ENCODE measurements at places on chromosomes 1 and 21.

DNA sequence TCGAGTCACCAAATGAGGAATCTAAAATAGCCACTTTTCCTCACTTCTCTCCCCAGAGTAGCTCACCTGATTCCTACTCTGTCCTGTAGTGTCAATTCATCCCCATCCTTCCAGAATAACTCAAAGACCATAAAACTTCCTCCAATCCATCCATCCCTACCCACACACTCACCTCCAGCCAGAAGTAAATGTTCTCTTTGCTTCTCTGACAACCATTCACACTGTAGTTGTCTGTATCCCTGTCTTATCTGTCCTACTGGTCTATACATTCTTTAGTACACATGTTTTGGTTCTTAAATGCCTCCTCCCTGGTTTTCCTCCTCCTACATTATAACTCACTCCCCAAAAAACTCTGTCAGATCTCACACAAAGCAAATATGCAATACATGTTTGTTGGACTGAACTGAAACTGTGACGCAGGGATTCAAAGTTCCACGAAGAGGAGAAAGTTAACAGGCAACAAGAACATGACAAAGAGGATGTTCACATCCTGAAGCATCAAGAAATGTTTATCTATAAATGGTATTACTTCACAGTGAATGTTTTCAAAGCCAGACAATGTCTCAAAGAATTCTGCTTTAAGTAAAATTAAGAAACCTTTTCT, 11.0 kb downstream of the TP53BP2 start:
- DNase-seq, result no peak

DNA sequence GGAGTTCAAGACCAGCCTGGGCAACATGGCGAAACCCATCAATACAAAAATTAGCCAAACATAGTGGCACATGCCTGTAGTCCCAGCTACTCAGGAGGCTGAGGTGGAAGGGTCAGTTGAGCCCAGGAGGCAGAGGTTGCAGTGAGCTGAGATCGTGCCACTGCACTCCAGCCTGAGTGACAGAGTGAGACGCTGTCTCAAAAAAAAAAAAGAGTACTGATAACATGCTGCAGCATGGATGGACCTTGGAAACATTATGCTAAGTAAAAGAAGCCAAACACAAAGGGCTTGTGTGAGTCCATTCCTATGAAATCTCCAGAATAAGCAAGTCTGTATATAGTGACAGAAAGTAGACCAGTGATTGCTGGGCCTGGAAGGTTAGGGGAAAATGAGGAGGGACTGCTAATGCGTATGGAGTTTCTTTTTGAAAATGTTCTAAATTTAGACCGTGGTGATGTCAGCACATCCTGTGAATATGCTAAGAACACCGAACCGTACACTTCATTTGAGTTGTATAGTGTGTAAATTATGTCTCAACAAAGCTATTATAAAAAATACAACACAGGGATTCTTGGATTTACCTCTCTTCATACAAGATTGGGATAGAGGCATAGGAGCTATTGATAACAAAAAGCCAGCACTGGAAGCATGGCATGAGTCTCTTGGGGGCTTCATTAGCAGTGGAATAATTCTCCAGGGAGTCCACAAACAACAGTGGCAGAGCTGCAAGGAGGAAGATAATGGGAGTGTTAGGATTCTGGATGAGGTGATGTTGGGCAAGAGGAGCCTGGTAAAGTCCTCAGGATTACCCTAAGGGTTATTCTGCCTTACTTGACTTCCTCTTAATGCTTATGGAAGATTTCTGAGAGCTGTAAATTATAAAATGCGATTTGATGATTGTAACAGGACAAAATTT, 73.5 kb downstream of the TTC3 start:
- DNase-seq, result no peak

GRCh38 chr1:3759796-3760195, 7.5 kb downstream of the CCDC27 start:
- no peak for DNase-seq

DNA sequence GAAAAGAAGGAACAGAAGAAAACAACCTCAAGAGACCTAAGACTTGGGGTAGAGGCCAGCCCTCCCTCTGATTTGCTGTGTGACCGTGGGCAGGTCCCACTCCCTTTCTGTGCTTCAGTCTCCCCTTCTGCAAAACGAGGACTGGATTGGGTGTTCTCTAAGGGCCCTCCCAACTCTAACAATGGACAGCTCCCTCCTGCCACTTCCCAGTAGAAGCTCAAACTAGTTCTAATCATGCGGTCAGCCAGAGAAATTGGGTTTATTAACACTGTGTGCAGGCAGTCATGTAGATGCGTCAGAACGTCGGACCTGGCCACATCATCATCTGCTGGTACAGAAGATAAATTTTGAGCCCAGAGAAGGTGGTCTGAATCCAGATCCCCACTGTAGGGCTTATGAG, 1.6 kb upstream of the PADI4 start:
- DNase-seq, result no peak

GRCh38 chr1:113980110-113980509, 836 bp downstream of the OLFML3 start:
- DNase-seq, result no peak

- DNase-seq, result no peak
Observed at GRCh38 chr1:42282867-42283583, 52.0 kb downstream of the FOXJ3 start.

GRCh38 chr1:74857676-74858075, 124.7 kb downstream of the TYW3 start:
- no peak for DNase-seq

- no peak for DNase-seq
Observed at GRCh38 chr1:192939440-192939839, 119.7 kb downstream of the UCHL5 start.

- no peak for DNase-seq
Observed at GRCh38 chr1:218787826-218788225, 385.9 kb upstream of the LYPLAL1 start.

GRCh38 chr1:172999349-172999748, 51.4 kb downstream of the TNFSF18 start:
- no peak for DNase-seq

- DNase-seq, result no peak
Observed at GRCh38 chr1:117658676-117659075, 52.8 kb downstream of the TENT5C start.

DNA sequence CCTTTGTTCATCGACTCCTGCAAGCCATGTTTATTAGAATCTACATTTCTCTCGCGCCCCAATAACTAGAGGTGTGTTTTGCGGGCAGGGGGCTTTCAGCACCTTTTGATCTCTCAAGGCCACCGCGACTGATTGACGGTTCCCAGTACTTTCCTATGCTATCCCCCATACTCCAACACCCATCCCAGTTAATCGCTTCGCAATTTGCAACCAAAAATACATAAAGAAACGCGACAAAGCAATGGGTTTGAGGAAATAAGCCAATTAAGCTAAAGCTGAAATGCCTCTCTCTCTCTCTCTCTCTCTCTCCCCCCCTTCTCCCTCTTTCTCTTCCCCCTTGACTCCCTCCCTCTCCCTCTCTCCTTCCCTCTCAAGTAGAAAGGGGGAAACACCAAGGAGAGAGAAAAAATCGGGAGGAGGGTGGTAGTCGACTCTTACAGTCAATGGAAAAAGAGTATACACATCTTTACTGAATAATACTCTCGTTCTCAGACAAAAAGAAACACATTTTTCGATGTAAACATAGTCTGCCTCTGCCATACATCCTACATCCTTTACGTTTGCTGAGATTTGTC, 128.0 kb upstream of the DPYD start:
- no peak for DNase-seq

DNA sequence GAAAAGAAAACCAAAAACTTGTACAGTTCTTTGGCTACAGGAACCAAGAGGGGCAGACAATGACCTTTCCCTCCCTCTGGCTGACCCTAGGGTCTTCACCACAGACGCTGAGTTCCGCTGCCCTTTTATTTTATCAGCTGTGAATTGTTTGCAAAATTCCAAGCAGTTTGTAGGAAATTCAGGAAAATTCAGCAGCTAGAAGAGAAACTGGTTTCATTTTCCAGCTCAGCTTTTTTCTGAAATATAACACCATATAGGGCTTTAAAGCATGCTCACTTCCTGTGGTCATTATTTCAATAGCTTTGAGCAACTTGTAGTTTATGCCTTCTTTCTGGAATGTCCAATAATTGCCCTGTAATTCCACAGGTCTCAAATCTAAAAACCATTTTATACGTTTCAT, 5.5 kb upstream of the PIK3R3 start:
- DNase-seq, result no peak

DNA sequence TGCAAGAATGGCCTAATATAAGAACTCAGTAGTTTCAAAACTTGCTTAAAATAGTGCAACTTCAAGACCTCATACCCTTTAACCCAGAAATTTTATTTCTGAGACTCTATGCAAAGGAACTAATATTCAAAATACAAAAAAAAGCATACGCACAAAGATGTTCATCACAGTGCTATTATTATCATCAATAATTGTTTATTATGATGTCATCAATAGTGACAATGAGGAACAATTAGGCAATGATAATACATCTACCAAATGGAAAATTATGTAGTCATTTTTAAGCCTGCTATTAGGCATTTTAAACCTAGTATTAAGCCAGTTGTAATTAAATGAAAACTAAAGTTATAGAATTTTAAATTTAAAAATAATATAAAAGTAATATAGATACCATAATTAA, 3.3 kb downstream of the TTLL7 start:
- no peak for DNase-seq

- DNase-seq, result no peak
Observed at GRCh38 chr1:19374083-19374801, 62.1 kb downstream of the SLC66A1 start.

GRCh38 chr1:61842863-61843514, 100.7 kb downstream of the PATJ start:
- no peak for DNase-seq

DNA sequence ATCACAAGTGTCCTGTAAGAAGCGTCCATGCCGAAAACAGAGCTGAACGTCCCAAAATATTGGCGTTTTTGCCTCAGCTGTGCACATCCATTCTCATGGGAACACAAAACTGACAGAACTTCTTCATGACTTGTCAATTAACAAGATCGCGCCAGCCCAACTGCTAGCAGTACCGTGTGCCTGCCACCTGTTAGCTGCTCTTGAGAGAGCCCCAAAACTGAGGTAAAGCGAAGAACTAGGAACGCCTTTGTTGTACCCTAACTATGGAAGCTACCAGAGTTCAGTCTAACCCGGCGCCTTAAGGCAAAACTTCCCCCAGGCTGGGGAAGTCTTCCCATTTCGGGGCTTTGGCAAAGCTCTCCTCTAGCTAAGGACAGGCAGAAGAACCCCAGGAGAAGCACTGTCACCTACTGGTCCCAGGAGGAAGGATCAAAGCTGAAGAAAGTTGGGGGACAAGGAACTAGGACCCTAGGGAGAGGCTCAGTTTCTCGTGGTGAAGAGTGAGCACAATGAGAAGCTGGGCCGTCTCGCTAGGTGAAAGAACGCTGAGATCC, 719 bp downstream of the EYA3 start:
- no peak for DNase-seq

- no peak for DNase-seq
Observed at GRCh38 chr1:163361123-163361934, 39.6 kb downstream of the NUF2 start.

DNA sequence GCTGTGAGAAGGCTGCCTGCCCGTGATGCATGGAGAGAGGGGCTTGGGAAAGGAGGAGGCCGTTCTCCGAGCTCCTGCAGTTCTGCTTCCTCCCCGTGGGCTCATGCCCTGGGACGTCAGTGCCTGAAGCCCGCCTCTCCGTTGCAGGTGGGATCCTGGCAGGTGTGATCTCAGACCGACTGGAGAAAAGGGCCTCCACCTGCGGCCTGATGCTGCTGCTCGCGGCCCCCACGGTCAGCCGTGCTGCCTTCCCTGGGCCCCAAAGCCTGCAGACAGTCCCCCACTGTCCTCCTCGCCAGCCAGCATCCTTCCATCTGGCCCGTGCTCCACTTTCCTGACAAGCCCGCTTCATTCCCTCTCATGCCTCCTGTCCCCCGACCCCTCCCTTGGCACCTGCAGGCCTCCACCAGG, 50.9 kb downstream of the SLC37A1 start:
- DNase-seq, result no peak

DNA sequence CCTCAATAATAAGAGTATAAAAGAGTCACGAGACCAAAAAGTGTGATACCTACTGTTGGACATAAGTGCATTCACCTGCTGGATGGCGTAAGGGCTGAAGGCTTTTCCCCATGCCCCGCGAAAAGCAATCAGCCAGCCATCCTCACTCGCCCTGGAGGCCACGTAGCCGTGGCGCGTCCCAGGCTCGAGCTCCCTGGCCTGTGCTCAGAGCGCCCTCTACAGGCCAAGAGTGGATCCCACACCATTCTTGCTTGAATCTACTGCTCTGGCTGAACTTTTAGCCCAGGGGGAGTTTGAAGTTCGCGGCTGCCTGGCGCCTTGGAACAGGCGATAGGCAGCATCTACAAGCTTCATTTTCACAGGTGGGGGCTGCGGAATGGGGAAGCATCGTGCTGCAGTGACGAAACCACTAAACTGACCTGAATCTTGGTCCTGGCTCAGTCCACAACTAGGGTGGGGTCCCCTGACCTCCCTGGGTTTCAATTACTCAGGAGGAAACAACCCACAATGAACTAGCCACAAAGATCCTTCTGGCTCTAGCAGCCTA, 70.3 kb upstream of the SERBP1 start:
- peak; percentile 67 for DNase-seq

DNA sequence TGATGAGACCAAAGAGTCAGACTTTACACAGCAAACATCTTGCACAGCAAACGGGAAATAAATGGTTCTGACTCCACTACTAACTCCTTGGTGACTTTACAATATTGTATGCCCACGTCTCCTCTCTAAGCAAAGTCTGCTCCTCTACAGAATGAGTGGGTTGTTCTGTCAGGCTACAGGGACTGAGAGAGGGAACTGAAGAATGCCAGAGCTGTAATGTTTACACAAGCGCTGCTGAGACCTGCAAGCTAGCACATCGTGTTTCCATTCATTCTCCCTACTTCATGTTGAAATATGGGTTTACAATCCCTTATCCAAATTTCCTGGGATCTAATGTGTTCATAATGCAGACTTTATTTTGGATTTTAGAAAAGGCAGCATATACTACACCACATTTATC, 15.9 kb downstream of the DAB1 start:
- DNase-seq, result no peak

- DNase-seq, result no peak
Observed at GRCh38 chr1:12172042-12172851, 5.5 kb downstream of the TNFRSF1B start.

GRCh38 chr1:68969441-68969840, 472.6 kb upstream of the DEPDC1 start:
- no peak for DNase-seq

- DNase-seq, result no peak
Observed at GRCh38 chr1:153888533-153888932, 34.2 kb downstream of the GATAD2B start.

- DNase-seq, result no peak
Observed at GRCh38 chr1:182237329-182237728, 154.3 kb downstream of the GLUL start.

- no peak for DNase-seq
Observed at GRCh38 chr1:42983253-42983652, 24.6 kb upstream of the SLC2A1 start.

DNA sequence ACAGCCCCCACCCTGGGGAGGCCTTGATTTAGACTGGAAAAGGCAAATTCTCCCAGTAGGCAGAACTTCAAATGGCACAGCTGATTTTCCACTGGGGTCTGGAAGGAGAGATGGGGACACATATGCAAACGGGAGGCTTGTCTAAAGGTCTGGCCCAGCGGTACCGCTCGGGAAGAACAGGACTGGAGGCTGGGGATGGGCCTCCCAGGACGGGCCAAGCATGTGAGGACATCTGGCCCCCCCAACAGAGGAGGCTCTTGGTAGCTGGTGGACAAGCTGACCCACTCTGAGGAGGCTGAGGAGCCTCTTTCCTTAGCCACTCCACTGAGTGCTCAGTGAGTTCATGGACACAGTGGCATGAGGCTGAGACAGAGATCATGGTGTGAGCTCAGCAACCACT, 170.0 kb downstream of the NPHP4 start:
- DNase-seq, result no peak
